NCI-H1092 treated with DMSO at 0.1 percent for 48 hours (cell line): ENCODE measurements at places on chromosomes 16 and 17.

DNA sequence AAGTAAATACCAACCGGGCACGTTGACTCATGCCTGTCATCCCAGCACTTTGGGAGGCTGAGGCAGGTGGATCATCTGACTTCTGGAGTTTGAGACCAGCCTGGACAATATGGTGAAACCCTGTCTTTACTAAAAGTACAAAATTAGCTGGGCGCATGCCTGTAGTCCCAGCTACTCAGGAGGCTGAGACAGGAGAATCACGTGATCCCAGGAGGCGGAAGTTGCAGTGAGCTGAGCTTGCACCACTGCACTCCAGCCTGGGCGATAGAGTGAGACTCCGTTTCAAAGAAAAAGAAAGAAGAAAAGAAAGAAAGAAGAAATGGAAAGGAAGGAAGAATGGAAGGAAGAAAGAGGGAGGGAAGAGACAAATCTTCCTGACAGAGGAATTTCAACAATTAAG lies 108.7 kb downstream of the AHSP start:
- DNase-seq: no peak

- DNase-seq: no peak
Observed at GRCh38 chr16:25033852-25034251, 18.7 kb upstream of the ARHGAP17 start.

- no peak for DNase-seq
Observed at GRCh38 chr16:85308611-85309540, 196.6 kb upstream of the CIBAR2 start.

DNA sequence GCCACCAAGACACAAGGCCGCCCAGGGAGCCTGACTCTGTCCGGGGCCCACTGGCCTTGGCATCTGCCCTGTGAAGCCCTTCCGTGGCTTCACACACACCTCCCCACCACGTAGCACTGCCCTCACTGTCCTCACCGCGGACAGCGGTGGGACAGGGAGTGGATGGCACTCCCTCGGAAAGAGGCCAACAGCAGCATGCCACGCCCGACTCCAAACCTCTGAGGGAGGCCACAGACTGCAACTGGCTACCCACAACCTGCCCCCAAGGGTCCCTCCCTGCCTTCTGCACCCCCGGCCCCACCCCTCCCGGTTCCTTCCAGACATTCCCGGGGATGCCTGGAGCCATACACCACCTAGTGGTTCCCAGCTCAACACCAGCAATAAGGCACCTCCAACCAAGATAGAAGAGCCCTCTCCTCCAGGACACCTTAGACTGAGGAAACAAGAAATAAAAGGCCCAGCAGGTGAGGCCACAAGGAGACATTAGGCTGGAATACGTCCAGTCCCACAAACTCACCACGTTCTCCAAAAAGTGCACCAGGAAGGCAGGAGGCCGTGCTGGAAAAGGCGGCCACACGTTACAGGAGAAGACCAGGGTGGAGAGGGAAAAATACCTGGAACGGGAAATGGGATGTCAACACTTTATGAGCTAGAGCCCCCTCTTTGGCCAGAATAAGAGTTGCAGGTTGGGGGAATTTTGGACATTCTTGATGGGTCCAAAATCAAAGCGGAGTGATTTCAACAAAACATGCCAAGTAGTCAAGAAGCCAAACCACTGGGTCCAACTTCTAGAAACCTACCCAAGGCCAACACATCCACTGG lies 310.0 kb downstream of the SOX9 start:
- DNase-seq: no peak

- no peak for DNase-seq
Observed at GRCh38 chr17:19928299-19928698, 49.3 kb downstream of the AKAP10 start.

DNA sequence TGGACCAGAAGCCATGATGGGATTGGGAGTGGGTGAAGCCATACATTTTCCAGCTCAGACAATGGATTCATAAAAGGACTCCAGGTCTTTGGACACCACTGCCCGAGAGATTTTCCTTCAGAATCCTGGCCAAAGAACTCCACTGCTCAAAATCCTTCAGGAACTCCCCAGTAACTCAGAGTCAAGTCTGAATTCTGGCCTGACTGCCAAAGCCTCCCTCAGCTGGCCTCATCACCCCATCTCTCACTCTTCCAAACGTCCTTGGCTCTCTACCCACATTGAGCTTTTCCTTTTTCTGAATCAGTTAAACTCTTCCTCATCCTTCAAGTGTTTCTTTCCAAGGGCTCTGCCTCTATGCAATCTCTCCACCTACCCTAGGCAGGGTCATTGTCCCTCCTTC lies 1.2 kb upstream of the SEPTIN1 start:
- DNase-seq: no peak

- DNase-seq: no peak
Observed at GRCh38 chr16:75193265-75193650, 13.7 kb downstream of the CTRB2 start.

DNA sequence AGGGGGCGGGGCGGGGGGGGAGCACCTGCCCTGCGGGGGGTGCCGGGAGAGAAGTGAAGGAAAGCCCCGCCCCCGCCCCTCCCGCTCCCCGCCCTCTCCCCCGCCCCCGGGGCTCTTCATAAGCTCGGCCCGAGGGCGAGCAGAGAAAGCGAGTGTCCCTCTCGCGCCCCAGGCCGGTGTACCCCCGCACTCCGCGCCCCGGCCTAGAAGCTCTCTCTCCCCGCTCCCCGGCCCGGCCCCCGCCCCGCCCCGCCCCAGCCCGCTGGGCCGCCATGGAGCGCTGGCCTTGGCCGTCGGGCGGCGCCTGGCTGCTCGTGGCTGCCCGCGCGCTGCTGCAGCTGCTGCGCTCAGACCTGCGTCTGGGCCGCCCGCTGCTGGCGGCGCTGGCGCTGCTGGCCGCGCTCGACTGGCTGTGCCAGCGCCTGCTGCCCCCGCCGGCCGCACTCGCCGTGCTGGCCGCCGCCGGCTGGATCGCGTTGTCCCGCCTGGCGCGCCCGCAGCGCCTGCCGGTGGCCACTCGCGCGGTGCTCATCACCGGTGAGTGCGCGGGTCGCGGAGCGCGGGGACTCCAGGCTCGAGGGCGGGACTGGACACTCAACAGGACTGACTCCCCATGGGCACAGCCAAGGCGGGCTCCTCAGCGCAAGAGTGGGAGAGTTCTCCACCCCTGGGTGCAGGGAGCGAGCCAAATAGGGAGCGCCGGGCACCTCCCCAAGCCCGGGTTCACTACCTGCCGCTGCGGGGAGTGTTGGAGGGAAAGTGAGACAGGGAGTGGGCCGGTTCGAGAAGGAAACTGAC lies at the start of gene HSD11B2:
Gene HSD11B2, plus strand, starts transcription at position 145 of the 798 bp plus-strand sequence. Its CDS starts 128 bp downstream, at position 273.
- DNase-seq: peak; percentile 58

DNA sequence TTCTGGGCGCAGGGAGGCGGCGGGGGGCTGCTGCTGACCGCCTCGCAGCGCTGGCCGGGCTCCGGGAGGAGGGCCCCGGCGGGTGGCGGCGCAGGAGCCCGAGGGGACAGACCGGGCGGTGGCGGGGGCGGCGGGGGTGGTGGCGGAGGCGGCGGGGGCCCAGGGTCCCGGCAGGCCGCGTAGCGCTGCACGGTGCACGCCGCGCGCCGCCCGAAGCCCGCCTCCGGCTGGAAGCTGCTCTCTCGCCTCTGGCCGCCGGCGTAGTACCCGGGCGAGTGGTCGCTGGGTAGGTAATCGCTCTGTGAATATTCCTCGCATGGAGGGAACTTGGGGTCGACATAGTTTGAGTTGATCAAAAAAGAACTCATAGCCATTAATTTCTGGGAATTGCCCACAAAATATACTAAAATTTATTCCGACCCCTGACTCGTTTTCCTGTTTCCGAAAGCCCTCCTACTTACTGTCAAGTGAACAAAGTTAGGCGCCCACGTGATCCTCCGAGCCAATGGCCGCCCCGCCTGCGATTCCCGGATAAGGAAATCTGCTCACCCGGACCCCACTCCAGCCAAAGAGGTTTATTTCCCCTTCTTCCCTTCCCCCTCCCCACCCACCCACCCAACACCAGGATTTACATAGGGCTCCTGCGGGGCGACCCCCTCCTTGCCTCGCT lies at the start of gene HOXB4:
Gene HOXB4, minus strand, starts transcription at position 405 of the 670 bp plus-strand sequence. Its CDS starts 31 bp downstream, at position 374.
- no peak for DNase-seq

- peak; percentile 68 for DNase-seq
Observed at GRCh38 chr16:89697161-89697615, 4.3 kb downstream of the SPATA2L start.

DNA sequence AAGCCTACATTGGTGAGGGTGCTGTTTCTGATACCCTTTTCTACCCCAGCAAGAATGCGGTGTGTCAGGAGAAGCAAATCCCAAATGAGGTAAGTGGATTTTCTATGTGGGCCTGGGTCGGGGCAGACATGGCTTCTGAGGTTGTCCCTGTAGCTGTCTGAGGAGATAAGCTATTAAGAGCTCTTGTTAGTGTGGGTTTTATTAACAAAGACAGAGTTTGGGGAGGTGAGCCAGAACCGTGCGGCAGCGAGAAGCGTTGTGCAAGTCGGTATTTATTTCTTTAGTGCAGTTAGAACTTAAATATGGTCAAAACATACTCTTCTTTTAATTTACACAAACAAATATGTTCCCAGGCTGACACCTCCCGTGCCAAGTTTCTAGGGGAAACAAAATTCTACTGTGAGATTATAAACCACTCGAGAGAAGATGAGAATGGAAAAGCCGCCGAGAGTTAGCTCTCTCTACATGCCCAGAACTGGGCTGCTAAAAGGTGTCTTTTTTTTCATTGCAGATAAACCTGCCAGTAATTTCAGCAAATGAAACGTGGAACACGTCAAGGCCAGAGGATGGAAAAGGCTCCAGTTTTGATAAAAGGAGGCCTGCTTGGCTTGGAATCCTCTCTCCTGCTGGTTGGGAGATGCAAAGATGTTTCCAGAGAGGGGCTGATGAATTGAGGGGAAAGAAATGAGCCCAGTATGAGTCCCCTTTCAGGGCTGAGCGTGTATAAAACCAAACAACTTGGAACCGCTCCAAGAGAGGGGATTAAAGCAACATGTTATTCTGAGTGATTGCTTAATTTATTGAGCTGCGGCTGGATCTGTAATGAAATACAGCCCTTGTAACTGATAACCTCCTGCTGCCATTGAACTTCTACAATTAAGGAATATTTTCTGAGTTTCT lies 254.6 kb downstream of the MRTFB start:
- peak; percentile 92 for DNase-seq

GRCh38 chr17:1362065-1362848 lies 37.8 kb downstream of the YWHAE start:
- DNase-seq: no peak

DNA sequence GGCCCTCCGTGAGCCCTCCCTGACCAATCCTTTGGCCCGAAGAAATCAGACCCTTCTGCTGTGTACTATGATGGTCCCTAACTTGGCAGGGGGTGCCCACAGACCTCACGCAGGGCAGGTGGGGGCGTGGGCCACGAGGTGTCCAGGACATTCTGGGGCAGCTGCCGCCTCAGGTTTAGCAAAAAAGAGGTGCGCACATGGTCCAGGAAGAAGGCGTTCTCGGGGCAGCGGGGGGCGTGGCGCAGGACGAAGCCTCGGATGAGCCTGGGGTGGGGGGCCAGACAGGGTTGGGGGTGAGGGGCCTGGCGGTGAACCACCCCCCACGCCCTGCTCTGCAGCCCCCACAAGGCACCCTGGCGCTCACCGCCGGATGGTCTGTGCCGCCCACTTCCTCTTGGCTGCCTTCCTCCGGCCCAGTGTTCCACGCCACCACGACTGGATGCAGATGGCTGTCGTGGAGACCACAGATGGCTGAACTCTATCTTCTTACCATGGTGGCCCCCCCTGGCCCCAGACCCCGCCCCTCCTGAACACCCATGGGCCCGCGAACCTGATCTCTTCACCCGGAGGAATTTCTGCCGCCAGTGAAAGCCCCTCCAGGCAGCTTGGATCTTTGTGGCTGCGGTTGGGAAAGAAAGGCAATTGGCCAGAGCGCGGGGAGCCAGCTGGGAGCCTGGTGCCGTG lies 14.2 kb upstream of the CRK start:
- no peak for DNase-seq

DNA sequence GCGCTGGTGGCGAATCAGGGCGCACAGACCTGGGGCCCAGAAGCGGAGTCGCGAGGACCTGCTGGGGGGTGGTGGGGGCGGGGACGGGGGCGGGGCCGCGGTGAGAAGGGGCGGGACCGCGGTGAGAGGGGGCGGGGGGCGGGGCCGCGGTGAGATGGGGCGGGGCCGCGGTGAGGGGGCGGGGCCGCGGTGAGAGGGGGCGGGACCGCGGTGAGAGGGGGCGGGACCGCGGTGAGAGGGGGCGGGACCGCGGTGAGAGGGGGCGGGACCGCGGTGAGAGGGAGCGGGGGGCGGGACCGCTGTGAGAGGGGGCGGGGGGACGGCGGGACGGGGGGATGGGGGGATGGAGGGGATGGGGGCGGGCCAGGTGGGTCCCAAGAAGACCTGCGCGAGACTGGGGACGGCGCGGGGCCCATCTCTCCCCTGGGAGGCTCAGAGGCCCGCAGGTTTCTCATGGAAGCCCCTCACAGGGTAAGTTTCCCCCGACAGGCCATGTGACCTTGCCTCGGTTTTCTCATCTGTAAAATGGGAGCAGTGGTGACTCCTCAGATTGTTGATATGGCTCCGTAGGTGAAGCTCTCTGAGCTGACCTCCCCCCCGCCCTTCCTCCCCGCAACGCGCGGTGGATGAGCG lies 28.6 kb upstream of the DBNDD1 start:
- DNase-seq: no peak

GRCh38 chr16:85847681-85848601 lies 48.4 kb downstream of the COX4I1 start:
- no peak for DNase-seq

DNA sequence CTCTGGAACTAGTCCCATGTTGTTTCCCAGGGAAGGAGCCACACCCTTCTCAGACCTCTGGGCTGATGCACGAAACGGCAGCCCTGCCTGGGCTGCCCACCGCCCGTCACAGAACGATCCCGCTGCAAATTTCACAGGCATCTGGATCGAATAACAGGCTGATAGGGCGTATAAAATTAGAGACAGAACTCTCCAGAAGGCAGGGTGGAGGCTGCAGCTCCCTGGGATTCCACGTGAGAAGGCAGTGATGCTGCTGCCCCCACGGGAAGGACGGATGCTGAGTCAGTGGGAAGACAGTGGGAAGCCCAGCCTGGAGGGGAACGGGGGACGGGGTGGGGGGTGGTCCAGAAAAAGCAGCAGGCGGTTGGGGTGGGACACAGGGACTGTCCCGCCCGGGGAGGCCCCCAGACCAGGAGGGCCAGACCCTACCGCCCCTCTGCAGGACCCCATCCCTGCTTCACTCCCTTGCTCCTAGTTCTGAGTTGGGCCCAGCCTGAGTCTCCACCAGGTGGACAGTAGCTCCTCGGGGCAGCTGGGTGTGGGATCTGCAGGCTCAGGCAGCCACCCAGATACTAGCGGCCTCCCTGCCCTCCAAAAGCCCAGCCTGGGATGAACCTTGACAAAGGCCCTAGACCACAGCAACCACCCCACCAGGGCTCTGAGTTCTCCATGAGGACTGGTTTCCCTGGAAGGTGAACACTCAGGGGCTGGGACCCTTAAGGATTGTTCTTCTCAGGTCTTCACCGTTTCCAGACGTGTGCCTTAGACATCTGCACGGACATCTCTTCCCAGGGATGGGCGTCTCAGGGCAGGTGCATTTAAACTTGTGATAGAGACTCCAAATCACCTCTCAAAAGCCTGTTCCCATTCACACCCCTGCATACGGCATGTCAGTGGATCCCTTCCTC lies 117.8 kb downstream of the METRNL start:
- no peak for DNase-seq

- no peak for DNase-seq
Observed at GRCh38 chr16:4870138-4870671, 22.9 kb downstream of the UBN1 start.
